Stimulated activated CD4-positive, alpha-beta T cell treated with anti-CD3 and anti-CD28 coated beads, Interleukin-1b, Interleukin-23, amount 100 ng/mL, for 24 hours (primary cell): ENCODE measurements at places on chromosomes 7 and 10.

DNA sequence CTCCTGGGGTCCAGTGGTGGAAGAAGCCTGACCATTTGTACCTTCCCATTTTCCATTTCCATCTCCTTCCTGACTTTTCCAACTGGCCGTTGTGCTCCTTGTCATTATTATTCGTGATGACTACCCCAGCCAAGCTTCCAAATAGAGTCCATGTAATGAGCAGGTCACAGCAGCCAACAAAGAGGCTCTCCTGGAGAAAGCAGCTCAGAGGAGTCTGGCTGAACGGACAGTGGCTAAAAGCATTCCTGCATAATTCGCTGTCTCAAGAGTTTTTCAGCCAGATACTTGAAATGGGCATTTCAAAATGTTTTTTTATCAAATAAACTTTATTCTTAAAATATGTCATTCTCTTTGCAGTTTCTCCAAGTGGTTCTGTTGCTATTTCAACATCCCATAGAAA lies 458.6 kb downstream of the INHBA start:
- DNase-seq = no peak

- DNase-seq = no peak
Measured at GRCh38 chr7:5177060-5177459, 13.0 kb upstream of the WIPI2 start.

DNA sequence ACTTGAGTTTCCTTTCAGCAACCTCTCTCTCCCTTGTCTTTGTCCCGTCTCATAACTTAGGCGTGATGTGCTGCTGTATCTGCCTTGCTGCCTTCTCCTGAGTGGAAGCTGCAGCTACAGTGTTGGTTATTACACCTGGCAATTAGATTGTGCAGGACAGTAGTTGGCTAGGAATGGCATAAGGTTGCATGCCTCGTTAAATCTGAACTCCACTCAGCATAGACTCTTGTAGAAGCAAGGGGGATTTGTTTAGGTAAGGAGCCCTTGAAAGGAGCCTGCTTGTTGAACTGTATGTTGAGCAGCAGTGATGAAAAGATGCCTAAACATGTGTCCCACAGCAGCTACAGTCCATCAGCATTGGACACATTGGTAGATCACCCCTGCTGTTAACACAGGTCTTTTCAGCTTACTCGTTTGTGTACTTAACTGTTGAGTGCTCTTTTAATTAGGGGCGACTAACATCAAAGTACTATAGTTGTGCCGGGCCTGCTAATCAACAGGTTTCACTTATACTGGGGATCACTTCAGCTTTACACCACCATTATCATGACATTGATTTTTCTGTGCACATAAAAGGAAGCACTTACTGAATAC lies 225.0 kb downstream of the AUTS2 start:
- no peak for DNase-seq

GRCh38 chr10:80945264-80945880 lies 407.7 kb downstream of the SH2D4B start:
- DNase-seq = no peak

DNA sequence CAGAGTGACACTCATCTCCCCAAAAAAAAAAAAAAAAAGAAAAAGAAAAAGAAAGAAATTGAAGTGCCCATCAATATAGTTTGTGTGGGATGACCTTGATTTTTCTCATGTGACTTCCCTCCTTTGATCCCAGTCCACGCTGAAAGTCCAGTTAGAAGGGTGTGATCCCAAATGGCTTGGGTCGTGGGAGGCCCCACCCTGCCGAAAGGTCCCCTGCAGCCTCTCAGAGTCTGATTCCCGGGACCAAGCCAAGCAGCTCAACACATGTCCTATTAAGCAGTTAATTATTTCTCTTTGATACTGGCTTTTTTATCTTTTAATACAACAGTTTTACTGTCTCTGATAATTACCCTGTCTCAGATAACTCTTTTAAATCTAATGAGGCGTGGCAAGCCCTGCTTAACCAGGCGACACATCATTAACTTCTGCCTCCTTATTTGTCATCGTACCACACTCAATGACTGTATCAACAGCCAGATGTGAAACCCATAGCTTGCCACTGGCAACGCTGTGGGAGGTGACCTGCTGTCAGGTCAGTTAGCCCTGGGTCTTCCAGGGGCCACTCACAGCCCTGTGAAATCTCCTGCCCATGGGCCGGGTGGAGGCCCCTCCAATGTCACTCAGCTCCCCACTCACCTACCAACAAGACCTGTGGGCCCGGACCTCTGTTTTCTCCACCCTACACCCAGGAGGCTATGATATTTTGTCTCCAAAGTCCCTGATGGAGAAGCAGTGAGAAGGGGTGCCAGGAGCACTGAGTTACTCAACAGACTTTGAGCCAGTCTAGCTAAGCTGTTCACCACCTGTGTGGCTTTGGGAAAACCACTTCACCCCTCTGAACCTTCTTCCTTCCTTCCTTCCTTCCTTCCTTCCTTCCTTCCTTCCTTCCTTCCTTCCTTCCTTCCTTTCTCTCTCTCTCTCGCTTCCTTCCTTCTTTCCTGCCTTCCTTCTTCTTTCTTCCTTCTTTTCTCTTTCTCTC lies 110.0 kb upstream of the SFMBT2 start:
- DNase-seq = no peak

GRCh38 chr7:74240482-74240881 lies 13.7 kb downstream of the RFC2 start:
- DNase-seq = no peak

DNA sequence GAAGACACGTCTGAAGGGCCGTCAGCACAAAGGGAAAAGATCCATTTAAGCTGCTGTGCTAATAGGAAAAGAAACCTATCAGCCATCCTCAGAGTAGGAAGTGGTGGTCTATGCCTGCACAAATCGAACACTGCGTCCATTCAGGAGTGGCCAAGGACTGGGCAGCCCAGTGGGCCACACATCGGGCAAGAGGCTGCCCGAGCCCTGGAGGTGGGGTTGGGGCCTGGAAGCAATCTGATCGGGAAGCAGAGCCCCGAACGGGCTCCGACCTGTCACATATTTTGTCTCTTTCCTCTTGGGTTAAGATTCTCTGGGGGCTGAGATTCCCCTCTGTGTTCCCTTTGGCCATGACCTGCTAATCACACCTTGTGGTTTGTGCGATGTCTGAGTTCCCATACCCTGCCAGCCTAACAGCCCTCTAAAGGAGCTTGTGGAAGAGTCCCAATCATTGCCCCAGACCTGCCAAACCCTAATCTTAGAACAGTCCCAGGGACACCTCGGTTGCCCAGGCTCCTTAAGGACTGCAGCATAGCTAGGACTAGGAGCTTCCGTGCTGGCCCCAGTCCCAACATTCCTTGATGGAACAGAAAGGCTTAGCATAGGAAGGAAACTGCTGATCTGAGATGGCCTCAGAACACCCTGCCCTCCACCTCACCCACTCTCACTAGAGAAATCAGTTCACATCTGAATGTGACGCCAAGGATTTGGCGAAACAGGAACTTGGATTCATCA lies 77.9 kb upstream of the SAMD8 start:
- no peak for DNase-seq

DNA sequence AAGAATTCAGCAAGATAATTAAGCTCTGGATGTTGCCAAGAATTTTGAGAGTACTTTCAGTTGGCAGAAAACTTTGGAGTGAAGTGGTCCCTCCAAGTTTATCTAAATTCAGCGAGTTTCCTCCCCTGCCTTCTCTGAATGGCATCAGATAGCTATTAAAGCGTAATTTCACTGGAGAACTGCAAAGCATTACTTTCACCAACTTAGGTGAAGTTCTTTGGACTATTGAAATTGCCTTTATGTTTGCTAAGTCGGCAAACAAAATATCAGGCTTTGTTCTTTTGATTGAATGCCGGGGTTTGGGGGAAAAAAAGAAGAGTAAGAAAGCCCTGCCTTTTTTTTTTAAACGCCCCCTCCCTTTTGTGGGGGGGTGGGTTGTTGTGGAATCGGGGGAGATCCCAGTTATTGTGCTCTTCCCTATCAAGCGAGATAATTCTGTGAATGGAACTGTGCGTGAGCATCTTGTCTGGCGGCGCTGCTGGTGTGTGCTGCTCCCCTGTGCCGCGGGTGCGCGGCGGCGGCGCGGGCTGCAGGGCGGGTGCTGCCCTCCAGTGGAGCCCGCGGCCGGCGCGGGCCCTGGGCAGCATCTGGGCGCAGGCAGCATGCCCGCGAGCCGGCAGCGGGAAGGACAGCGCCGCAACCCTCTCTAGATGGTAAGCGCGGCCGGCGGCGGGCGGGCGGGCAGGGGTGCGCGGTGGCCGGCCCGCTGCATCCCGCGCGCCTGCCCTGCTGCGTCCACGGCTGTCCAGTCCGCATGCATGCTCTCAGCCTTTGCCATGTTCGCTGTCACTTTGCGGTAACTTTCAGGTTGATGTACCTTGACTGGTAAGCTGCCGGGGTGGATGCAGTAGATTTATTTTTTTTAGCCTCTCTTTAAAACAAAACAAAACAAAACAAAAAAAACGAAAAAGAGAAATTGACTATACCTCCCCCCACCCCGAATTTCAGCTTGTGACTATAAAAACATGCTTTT lies 176.5 kb downstream of the TCF7L2 start:
- peak; percentile 25 for DNase-seq

DNA sequence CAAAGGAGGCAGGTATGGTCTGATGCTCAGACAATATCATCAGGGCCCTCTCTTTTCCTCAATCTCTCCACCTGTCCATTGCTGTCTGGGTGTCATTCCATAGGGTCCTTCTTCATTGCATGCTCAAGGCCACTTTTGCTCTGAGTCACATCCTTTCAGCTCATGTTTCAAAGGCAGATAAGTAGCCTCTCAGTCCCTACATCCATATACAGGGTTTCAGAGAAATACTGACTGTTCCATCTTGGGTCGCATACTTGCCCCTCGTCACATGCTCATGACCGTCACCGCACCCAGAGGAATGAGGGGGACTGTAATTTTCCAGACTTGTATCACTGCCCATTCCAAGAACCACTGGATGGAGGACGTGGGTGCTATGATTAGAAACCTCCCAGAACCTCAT lies 93.4 kb downstream of the FAM107B start:
- DNase-seq = no peak

- no peak for DNase-seq
Measured at GRCh38 chr10:113493882-113494301, 59.0 kb upstream of the HABP2 start.

DNA sequence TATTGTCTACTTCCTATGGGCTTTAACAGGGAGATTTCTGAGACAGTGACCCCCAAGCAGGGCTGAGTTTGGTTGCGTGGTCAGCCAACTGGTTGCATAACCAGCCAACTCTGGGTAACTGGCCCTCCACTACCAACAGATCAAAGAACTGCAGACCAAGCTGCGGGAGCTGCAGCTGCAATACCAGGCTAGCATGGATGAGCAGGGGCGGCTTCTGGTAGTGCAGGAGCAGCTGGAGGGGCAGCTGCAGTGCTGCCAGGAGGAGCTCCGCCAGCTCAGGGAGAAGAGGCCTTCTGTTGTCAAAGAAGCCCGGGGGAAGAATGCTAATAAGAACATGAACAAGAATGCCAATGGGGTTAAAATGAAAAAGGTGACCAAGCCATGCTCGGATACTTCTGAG lies 15.7 kb upstream of the FLNC start:
- no peak for DNase-seq

GRCh38 chr10:48838834-48839233 lies 100.8 kb downstream of the LRRC18 start:
- no peak for DNase-seq

GRCh38 chr7:122896509-122896908 lies 10.2 kb upstream of the CADPS2 start:
- DNase-seq = no peak

DNA sequence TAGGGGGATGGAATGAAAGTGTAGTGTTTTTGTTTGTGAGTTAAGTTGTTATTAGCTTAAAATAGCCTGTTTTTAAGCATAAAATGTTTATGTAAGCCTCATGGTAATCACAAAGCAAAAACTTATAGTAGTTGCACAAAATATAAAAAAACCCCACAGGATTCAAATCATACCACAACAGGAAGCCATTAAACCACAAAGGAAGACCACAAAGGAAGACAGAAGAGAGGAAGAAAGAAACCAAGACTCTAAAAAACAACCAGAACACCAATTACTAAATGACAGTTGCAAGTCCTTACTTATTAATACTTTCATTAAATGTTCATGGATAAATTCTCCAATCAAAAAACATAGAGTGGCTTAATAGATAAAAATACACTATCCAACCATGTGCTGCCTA lies 63.6 kb downstream of the ANKRD7 start:
- DNase-seq = no peak

GRCh38 chr7:105131033-105131656 lies 117.1 kb downstream of the KMT2E start:
- no peak for DNase-seq

DNA sequence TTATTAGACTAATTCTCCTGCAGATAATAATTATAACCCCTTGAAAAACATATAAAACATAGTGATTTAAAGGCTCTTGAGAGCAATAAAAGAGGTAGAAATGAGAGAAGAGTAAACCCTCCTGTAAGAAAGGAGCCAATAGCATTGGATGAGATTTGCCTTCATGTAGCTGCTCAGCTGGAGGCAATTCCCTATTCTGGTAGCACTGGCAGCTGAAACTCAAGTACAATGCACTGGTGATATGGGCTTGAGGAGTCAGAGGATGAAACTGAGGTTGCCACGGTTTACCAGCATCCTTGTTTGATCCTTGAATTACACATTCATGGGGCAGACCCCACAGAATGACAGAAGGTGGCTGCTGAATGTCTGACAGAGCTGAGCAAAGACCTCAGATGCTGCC lies 76.4 kb downstream of the CTTNBP2 start:
- no peak for DNase-seq

- no peak for DNase-seq
Measured at GRCh38 chr10:59372543-59372942, 10.2 kb upstream of the FAM13C start.

DNA sequence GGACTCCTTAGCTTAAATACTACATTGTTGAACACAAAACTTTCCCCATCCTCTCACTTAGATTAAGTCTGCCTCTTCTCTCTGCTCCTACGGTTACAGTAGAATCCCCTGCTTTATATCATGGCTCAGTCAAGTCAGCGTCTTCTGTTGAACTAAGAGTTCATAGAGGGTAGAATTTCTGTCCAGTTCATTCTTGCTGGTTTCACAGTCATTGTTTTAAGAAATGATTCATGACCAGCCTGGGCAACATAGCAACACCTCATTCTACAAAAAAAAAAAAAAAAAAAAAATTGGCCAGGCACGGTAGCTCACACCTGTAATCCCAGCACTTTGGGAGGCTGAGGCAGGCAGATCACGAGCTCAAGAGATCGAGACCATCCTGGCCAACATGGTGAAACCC lies 3.7 kb upstream of the ZFYVE27 start:
- DNase-seq = no peak

- DNase-seq = no peak
Measured at GRCh38 chr7:66145400-66146104, 30.9 kb downstream of the CRCP start.

DNA sequence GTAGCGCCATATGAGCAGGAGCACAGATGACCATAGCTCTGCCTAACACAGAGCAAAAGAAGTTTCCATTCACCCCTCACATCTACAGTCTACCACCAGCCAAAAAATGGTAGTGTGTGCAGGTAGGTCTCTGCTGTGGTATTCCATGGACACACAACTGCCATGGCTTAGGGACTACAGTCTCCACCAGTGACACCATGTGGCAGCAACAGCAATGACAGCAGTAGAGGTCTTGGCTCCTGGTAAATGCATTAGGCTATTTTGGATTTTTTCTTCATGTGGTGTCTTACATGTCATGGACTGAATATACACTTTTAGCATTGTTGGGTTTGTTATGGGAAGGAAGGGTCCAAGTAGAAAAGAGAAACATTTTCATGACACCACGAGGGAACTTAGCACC lies 70.1 kb upstream of the CABCOCO1 start:
- DNase-seq = no peak
